ENCODE measurements at places on chromosomes 2 and 18.

- no peak for DNase-seq
These were observed 134.5 kb upstream of the CWC22 start for GRCh38 chr2:180141600-180141999.

- DNase-seq, result no peak
These were observed 329.3 kb downstream of the INSIG2 start for GRCh38 chr2:118417406-118418120.

- DNase-seq, result no peak
These were observed 9.5 kb downstream of the TRIB2 start for GRCh38 chr2:12726271-12726670.

DNA sequence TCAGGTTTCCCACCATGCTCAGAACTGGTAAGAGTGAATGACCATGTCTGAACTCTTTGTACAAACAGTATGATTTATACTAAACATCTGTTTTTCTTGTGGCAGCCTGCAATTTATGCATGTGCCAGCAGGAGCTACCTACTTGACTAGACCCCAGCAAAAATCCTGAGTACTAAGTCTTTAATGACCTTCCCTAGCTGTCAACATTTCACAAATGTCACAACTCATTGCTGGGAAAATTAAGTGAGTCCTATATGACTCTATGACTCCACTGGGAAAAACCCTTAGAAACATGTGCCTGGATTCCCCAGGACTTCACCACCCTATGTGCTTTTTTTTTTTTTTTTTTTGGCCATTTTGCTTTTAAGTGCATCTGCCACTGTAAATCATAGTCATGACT, 1225.8 kb downstream of the SUCLG1 start:
- no peak for DNase-seq

GRCh38 chr18:275486-275885, 7.6 kb upstream of the THOC1 start:
- DNase-seq, result no peak

All from DND-41 (cell line).